ENCODE measurements at places on chromosomes 1 and 21. TPM values are rescaled to one million over a fixed set of nuclear protein-coding genes. Genes with fewer than 3 reads are reported as not detected.

DNA sequence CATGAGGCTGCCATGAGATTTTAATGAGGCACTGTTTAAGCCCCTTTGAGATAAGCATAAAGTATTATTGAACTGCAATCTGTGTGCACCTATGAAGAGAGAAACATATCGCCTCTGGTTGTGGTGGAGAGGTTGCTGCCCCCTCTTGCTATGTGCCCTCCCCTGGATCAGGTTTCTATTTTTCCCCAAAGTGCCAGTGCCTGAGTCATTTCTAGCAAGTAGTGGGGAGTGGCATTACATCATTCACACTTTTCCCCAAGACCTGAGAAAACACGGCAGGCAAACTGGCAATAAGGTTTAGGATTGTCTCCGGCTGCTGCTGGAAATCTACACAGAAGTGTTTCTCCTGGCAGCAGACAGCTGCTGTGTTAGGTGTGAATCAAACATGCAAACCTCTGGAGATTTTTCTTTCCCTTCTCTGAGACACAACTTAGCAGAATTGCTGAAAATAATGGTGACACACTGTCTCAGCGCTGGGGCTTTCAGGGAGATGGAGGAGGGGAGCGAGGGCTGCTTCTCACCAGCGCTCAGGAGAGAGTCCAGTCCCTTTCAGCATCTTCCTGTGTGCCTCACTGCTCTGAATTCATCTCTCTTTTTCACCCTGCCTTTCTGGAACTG is 13.7 kb upstream of the RGS16 start:
- no peak for DNase-seq
- H3K4me3 ChIP-seq, result no peak overlapping the region
- H3K4me1 ChIP-seq, result peaks cover 6% of the 10 kb centered on the region

KIF1B gene
- 64.0 TPM for total RNA-seq

- H3K27ac ChIP-seq, result no peak overlapping the region
- no peak for DNase-seq
- H3K27me3 ChIP-seq, result no peaks in the 10 kb centered on the region
- H3K4me3 ChIP-seq, result no peak overlapping the region
- no peaks in the 10 kb centered on the region for H3K4me1 ChIP-seq
Measured at GRCh38 chr1:62905309-62905708, 121.4 kb downstream of the ATG4C start.

DNA sequence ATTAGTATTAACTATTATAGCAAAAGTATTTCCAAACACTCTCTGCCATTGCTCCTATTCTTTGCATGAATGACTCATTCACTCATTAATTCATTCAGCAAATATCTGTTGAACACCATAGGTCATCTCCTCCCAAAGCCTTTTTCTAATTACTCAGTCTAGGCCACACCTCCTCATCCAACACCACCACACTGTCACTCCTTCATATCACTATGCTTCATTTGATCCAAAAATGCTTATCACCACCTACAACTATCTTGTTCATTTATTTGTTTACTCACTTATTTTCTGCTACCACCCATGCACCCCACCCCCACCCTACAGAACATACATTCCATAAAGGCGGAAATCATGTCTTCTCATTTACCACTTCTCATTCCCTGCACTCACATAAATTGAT is 94.4 kb upstream of the TNFSF4 start:
- H3K27ac ChIP-seq, result no peak overlapping the region
- H3K27me3 ChIP-seq, result no peaks in the 10 kb centered on the region
- DNase-seq, result no peak
- no peak overlapping the region for H3K4me3 ChIP-seq
- no peaks in the 10 kb centered on the region for H3K36me3 ChIP-seq

DNA sequence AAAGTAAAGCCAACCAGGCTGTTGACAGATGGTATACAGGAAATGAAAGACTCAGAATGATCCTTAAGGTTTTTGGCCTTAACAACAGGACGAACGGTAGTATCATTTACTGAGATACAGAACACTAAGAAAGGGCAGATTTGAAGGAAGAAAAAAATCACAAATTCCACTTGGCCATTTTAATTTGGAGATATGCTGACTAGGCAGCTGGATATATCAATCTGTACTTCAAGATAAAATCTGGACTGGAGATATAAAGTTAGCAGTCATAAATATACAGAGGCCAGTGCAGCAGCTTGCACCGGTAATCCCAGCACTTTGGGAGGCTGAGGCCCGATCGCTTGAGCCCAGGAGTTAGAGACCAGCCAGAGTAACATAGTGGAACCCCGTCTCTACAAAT is 1.3 kb downstream of the NVL start:
- no peak overlapping the region for H3K4me3 ChIP-seq
- no peaks in the 10 kb centered on the region for H3K36me3 ChIP-seq

All from lung (tissue), 17 donors.